ENCODE measurements at places on chromosomes 11 and 22.

DNA sequence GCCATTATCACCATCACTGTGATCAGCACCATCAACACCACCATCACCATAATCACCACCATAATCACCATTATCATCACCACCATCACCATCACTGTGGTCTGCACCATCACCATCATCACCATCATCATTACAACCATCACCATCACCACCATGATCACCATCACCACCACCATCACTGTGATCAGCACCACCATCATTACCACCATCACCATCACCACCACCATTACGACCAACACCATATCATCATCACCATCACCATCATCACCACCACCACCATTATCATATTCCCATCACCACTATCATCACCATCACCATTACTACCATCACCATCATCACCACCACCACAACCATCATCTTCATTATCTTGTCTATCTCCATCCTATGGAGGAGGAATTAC is 125.2 kb downstream of the PHF21B start:
- no peak for DNase-seq

DNA sequence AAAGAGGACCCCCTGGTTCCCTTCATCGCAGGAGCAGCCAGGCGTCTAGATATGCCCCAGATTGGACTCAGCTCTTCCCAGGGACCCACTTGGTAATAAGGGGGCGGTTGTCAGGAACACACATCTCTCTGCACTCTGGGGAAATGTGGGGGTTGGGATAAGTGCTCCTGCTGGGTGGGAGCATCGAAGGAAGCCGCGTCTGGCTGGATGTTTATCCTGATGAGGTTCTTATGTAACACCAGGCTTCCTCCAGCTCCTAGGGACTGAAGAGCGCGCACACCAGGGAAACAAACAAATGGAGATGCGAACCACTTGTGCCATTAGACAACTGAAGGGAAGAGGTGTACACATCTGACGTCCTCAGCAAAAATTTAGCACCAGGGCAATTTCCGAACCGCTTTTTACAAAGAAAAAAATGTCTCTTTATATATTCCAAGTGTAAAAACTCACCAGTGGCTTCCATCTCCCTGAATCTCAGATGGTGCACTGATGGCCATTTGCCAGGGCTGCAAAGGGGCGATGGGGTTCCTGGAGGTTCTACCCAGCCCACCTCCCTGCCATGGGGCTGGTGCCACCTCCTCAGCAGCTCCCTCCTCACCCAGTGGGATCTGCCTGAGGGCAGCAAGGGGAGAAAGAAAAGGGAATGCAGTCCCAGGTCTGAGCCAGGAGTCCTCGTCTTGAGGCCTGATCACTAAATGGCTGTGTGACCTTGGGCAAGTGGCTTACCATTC is 89.4 kb downstream of the PKNOX2 start:
- no peak for DNase-seq

DNA sequence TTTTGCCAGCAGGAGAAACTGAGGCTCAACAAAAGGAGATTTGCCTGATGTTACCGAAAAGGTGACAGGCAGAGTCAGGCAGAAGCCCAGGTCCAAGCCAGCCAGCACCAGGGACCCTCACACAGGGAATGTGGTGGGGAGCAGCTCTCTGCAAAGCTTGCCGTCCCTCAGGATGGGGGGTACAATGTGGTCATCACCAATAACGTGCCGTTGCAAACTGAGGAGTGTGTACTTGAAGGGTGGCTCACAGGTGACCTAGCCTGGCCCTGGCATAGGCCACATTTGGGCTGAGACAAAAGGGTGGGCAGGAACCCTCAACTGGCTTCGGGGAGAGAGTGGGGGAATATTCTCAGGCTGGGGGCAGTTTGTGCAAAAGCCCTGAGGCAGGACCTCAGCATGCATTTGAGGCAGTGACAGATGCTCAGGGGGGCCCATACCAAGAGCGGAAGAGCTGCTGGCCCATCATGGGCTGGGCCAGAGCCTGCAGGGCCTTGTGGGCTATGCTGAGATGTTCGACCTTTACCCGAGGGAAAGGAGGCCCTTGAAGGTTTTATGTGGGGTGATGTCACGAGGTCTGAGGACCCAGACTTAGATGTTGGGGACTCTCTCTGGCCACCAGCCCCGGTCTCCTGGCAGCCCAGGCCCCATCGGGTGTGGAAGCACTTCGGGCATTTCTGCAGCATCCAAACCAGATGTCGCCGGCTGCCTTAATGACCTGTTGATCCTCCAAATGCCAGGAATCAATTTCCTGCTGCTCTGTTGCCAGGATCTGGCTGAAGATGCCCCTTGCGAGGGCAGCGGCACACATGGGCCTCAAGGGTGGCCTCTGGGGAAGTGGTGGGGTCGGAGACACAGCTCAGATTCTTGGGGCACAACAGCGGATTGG is 57.4 kb upstream of the SHISAL1 start:
- DNase-seq, result no peak

DNA sequence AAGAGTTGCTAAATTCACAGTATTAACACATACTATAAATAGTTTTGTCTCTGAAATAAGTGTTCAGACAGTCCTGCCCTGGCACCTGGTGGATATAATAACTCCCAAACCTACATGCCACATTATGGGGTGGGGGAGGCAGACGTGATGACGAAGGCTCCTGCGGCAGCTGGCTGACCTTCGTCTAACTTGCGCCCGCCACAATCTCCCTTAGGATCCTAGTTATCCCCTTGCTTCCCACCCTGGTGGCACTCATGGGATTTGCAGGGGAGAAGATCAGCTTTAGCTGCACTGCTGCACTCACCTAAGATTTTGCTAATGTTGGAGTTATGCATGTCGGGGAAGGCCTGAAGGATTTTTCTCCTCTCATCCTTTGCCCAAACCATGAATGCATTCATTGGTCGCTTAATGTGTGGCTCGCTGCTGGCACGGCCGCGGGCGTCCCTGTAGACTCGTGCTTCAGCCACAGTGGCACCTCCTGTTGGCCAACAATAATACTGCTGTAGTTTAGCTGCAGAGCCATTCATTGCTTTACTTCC is 367.6 kb downstream of the SOX6 start:
- no peak for DNase-seq

GRCh38 chr11:38038777-38039176 is 1440.7 kb upstream of the RAG2 start:
- DNase-seq, result no peak

GRCh38 chr11:88250566-88251242 is 75.5 kb upstream of the RAB38 start:
- DNase-seq, result no peak

GRCh38 chr11:13391217-13391616 is 71.8 kb downstream of the BTBD10 start:
- DNase-seq, result no peak

DNA sequence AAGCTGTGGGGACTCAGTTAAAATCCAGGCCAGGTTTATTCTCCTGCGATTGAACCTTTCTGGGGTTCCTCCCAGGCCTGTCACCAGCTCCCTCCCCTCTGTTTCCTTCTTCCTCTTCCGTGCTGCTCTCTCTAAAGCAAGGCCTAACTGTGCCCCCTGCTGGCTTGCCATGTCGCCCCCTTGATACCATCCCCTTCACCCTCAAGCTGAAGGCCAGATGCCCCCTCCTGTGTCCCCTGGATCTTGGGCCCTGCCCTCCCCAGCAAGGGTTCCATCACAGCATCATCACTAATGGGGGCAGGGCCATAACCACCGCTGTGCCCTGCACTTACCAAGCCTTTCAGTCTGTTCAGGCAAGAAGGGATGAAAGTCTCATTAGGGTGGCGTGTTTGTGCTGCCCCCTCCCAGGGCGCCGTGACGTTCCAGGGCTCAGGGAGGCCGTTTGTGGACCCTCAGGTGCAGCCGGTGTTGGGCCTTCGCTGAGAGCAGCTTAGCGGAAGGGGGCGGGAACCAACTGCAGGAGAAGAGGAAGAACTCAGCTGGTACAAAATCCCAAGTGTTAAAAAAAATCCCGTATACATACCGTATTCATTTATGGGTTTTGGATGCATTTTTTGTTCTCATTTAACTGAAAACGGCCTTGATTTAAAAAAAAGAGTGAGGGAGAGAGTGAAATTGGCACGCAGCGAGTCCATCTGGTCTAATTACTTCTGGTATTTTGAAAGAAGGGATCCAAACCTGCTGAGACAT is 69.9 kb downstream of the MPPED1 start:
- no peak for DNase-seq

DNA sequence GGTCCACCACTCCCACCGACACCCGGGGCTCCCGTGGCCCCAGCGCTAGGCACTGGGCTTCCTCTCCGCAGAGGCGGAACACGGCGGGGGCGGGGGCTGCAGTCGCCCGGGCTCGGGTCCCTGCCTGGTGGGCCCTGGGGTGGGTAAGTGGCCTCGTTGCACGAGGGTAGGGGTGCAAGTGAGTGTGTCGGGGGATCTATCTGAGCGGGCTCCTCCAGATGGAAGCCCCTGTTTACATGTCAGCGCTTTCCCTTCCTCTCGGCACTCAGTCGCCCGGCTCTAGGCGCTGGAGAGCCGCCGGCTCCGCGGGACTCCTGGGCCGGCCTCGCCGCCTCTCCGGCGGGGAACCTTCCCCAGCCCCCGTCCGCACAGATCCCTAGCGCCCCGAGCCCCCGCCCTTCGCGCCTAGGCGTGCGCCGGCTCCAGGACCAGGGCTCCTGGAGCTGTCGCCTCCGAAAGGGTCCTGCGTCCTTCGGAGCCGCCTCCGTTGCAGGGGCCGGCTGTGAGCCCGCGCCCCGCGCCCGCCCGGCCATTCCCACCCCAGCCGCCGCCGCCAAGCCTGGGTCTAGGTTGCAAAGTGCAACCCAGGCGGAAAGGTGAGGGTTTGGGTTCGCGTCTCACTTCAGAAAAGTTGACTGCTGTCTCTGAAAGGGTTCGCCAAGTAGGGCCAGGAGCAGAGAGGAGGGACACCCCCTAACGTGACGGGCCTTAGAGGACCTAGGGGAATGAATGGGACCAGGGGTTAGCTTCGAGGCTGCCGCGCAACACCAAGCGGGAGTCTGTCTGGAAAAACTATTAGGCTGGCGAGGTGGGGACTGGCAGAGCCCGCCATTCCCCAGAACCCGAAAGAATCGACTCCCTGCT is 978 bp downstream of the FLI1 start:
- no peak for DNase-seq

- DNase-seq, result no peak
Measured at GRCh38 chr11:71458146-71459070, 5.4 kb downstream of the NADSYN1 start.

GRCh38 chr11:126231725-126232459 is 20.3 kb downstream of the FAM118B start:
- DNase-seq, result no peak

DNA sequence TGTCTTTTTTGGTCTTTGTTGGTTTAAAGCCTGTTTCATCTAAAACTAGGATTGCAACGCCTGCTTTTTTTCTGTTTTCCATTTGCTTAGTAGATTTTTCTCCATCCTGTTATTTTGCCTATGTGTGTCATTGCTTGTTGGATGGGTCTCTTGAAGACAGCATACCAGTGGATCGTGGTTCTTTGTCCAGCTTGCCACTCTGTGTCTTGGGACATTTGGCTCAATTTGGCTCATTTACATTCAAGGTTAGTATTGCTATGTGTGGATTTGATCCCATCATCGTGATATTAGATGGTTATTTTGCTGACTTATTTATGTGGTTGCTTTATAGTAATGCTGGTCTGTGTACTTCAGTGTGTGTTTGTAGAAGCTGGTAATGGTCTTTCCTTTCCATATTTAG is 31.4 kb upstream of the ANKK1 start:
- no peak for DNase-seq

GRCh38 chr11:67409261-67409666 is 5.4 kb downstream of the TBC1D10C start:
- DNase-seq, result peak; percentile 56

GRCh38 chr11:5004424-5005274 is 10.0 kb downstream of the OR51L1 start:
- no peak for DNase-seq

DNA sequence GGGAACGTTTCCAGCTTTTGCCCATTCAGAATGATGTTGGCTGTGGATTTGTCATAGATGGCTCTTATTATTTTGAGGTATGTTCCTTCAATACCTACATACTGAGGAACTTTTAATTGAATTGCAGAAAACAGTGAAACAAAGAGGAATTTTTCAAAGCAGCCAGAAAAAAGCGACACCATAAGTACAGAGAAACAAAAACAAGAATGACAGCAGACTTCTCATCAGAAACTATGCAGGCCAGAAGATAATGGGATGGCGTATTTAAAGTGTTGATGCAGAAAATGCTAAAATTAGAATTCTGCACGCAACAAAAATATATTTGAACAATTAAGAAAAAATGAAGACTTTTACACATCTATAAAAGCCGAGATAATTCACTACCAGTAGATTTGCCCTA is 95.4 kb upstream of the TIMP3 start:
- no peak for DNase-seq

GRCh38 chr22:33803371-33804282 is 116.6 kb downstream of the LARGE1 start:
- no peak for DNase-seq

GRCh38 chr11:110919241-110919922 is 207.1 kb upstream of the ARHGAP20 start:
- no peak for DNase-seq

- DNase-seq, result no peak
Measured at GRCh38 chr22:50609599-50609998, 9.0 kb downstream of the MAPK8IP2 start.

DNA sequence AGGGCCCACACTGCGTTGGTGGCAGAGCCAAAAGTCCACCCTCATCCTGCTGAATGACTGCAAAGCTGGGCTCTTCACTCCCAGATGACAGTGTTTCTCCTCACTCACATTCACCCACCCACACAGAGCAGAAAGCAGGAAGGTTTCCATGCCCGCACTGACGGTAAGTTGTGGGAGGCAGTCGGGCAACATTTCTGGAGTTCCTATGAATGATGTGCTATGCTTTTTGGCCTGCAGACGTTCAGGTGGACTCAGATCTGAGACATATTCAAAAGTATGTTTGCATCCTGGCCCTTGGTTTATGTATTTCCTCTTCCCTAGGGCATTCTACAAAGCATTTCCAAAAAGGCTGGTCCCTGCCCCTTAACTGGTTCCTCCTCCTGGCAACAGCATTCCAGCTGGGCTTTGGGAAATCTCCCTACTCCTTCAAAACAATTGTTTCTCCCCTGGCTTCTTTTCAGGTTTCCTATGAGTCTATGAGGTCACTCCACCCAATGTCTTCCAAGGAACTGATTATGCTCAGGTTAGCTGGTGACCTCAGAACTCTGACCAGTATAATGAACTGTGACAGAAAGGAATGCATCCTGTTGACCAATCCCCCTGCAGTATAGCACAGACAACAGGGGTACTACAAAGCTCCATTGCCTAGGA is 36.4 kb downstream of the PACSIN2 start:
- no peak for DNase-seq

DNA sequence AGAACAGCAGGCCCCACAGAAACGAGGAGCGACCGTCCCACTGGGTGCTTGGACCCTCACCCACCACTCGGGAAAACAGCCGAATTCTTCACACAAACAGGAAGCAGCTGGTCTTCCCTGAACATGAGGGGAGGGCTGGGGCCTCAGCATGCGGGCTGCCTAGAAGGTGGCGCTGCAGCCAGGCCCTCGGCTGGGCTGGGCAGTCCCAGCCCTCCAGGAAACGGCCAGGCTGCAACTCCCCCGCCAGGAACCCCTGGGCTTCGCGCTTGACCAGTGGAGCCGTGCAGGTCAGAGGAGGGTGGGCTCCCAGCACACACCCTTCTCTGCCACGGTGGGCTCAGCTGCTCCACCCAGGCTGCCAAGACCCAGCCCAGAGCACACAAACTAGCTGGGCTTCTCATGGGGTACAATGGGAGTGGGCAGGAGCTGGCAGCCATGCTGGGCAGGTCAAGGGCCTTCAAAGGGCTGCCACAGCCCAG is 29.6 kb downstream of the IGF2 start:
- no peak for DNase-seq

GRCh38 chr22:29877620-29878019 is 5.4 kb upstream of the MTMR3 start:
- no peak for DNase-seq
